Activated CD8-positive, alpha-beta memory T cell treated with anti-CD3 and anti-CD28 coated beads for 48 hours (primary cell): ENCODE measurements at places on chromosomes 3 and 15.

- no peak for DNase-seq
Measured at GRCh38 chr3:112873632-112874031, 27.0 kb upstream of the CD200R1L start.

DNA sequence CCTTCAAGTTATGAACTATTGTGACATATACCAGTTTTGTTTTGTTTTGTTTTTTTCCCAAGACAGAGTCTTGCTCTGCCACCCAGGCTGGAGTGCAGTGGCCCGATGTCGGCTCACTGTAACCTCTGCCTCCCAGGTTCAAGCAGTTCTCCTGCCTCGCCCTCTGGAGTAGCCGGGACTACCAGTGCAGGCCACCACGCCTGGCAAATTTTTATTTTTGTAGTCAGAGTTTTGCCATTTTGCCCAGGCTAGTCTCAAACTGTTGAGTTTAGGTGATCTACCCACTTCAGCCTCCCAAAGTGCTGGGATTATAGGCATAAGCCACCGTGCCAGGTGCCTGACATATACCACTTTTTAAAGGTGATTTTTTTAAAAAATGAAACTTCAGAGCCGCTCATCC is 74.6 kb downstream of the ARRDC4 start:
- no peak for DNase-seq

- no peak for DNase-seq
Measured at GRCh38 chr15:36769098-36769497, 189.7 kb downstream of the CDIN1 start.

DNA sequence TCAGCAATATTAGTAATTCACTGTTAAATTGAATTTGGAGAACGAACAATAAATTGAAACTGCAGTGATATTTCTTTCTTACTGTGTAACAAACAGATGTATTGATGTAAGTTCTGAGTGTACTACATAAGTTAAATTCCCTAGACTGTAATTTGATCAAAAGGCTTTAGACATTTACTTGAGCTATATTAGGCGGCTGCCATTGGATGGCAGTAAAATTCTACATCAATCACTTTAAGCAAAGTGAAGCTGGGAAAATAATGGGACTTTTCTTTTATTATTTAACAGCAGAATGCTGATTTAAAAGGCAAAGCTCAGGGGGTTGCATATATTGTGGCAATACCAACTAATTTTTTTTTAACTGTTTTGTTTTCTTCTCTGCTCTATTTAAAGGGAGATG is 212.6 kb upstream of the PLSCR5 start:
- no peak for DNase-seq

- no peak for DNase-seq
Measured at GRCh38 chr15:36579792-36580431, 486 bp downstream of the CDIN1 start.

DNA sequence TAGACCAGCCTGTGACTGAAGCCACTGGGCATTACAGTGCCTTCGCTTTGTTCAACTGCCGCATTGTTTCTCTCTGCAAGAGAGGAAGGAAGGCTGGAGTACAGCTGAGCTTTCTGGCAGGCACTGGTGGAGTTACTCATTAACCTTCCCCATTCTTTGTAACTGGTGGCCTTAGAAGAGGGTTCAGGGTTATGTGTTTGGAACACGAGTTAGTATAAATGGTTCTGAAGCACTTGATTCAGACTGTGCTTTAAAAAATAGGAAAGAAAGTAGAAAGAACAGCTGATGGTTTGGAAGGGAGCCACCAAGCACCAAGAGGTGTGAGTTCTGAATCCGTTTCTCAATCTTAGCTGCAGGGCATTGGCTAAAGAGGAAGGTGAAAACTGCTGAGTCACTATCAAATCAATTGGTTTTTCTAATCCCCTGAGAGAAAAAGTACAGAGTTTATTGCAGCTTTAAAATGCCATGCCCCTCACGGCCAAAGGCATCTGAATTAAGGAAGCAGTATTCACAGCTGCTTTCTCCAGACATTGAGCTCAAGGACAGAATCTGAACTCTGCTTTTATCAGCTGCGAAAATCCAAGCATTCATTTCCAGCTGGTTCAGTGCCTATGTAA is 3.6 kb downstream of the HGD start:
- no peak for DNase-seq
